ENCODE measurements at places on chromosomes 11 and 22.
A peak's percentile ranks its signal among the peaks of the same experiment; 100 is the strongest.

GRCh38 chr22:38879108-38879729 lies 7.2 kb upstream of the CBX6 start:
- DNase-seq: peak; percentile 57
- no peak overlapping the region for H3K4me3 ChIP-seq
- peak overlapping the region; percentile 87 for H3K27ac ChIP-seq
- no peaks in the 10 kb centered on the region for H3K36me3 ChIP-seq
- no peaks in the 10 kb centered on the region for H3K4me1 ChIP-seq

- no peak for DNase-seq
- H3K27ac ChIP-seq: no peak overlapping the region
- peaks cover 16% of the 10 kb centered on the region for H3K4me1 ChIP-seq
Measured at GRCh38 chr22:41862160-41862529, 29.2 kb downstream of the SREBF2 start.

- no peak for DNase-seq
- no peaks in the 10 kb centered on the region for H3K27me3 ChIP-seq
- H3K36me3 ChIP-seq: no peaks in the 10 kb centered on the region
- H3K4me1 ChIP-seq: peaks cover 33% of the 10 kb centered on the region
Measured at GRCh38 chr11:93536101-93536861, 6.9 kb downstream of the SMCO4 start.

- peak within 1 kb of the TSS; percentile 64 for H3K4me3 ChIP-seq
- no peaks in the 10 kb centered on the region for H3K36me3 ChIP-seq
- no peaks in the 10 kb centered on the region for H3K4me1 ChIP-seq
- DNase-seq: peak; percentile 95
- H3K27me3 ChIP-seq: no peaks in the 10 kb centered on the region
Measured at GRCh38 chr11:57761301-57762234, at the start of gene CTNND1. TSS of gene CTNND1 (plus strand) at chr11:57761802. CDS start at chr11:57791479, 29,677 bp downstream.

- H3K4me3 ChIP-seq: no peak overlapping the region
- no peaks in the 10 kb centered on the region for H3K4me1 ChIP-seq
- no peaks in the 10 kb centered on the region for H3K36me3 ChIP-seq
- no peak overlapping the region for H3K27ac ChIP-seq
- H3K27me3 ChIP-seq: peaks cover 77% of the 10 kb centered on the region
Measured at GRCh38 chr11:2525941-2526807, 81.4 kb downstream of the KCNQ1 start.

GRCh38 chr11:73217131-73217809 lies 811 bp upstream of the P2RY2 start:
- H3K4me1 ChIP-seq: peaks cover 9% of the 10 kb centered on the region
- H3K27ac ChIP-seq: no peak overlapping the region
- H3K27me3 ChIP-seq: no peaks in the 10 kb centered on the region

DNA sequence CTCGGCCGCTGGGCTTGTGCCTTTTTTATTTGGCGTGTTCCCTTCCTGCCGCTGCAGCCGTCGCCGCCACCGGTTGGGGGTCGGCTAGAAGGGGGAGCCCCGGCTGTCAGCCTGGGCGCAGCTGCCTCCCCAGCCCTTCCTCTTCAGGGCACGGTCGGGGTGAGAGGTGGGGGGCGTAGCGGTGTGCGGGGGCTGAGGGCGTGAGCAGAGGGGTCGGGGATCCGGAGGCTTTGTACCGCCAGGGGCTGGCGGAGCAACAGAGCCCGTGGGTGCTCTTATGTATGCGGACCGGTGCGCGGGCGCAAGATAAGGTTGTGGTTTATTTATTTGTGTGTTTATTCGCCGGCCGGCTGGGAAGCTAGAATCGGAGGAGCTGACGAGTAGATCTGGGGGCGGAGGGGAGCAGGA lies 477 bp downstream of the ZBTB16 start:
- H3K27ac ChIP-seq: peak overlapping the region; percentile 98
- H3K4me1 ChIP-seq: no peaks in the 10 kb centered on the region
- H3K36me3 ChIP-seq: peaks cover 46% of the 10 kb centered on the region
- DNase-seq: no peak
- peak overlapping the region; percentile 94 for H3K4me3 ChIP-seq

GRCh38 chr11:6660712-6661111 lies 5.1 kb upstream of the DCHS1 start:
- H3K4me1 ChIP-seq: peaks cover 29% of the 10 kb centered on the region
- H3K4me3 ChIP-seq: no peak overlapping the region
- no peak for DNase-seq
- H3K27ac ChIP-seq: no peak overlapping the region
- H3K36me3 ChIP-seq: no peaks in the 10 kb centered on the region

DNA sequence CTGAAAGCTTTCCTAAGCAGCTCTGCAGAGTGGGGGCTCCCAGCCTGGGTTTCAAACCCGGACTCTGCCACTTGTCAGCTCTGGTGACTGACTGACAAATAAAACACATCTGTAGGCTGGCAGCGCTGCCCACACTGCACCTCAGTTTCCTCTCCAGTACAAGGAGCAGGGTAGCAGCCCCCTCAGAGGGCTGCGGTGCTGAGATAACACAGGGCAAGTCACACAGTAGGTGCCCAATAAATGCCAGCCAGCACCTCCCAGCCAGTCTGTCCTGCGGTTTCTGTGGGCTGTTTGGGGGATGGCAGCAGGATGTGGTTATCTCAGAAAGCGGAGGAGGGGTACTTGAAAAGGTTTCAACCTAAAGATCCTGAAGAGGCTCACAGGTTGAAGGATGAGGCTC lies 1.5 kb downstream of the SYT12 start:
- H3K4me3 ChIP-seq: no peak overlapping the region
- peaks cover 12% of the 10 kb centered on the region for H3K4me1 ChIP-seq

DNA sequence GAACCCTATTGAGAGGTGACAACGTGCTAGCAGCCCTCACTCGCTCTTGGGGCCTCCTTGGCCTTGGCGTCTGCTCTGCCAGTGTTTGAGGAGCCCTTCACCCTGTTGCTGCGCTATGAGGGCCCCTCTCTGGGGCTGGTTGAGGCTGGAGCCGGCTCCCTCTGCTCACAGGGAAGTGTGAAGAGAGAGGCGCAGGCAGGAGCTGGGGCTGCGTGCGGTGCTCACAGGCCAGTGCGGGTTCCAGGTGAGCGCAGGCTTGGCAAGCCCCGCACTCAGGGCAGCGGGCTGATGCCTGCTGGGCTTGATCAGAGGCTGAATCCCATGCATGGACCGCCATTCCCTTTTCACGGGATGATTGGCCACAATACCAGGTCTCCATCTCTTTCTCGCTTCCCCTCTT lies 90.7 kb downstream of the DLG2 start:
- H3K4me1 ChIP-seq: no peaks in the 10 kb centered on the region
- DNase-seq: no peak
- peaks cover 9% of the 10 kb centered on the region for H3K36me3 ChIP-seq
- H3K27me3 ChIP-seq: no peaks in the 10 kb centered on the region

GRCh38 chr22:35192129-35192918 lies 65.0 kb upstream of the HMGXB4 start:
- H3K4me3 ChIP-seq: no peak overlapping the region
- no peaks in the 10 kb centered on the region for H3K4me1 ChIP-seq
- no peaks in the 10 kb centered on the region for H3K36me3 ChIP-seq
- no peak overlapping the region for H3K27ac ChIP-seq
- DNase-seq: no peak

- no peak for DNase-seq
- H3K4me1 ChIP-seq: no peaks in the 10 kb centered on the region
- no peaks in the 10 kb centered on the region for H3K27me3 ChIP-seq
- no peak overlapping the region for H3K4me3 ChIP-seq
- no peaks in the 10 kb centered on the region for H3K36me3 ChIP-seq
Measured at GRCh38 chr11:120694726-120695125, 183.2 kb downstream of the GRIK4 start.

DNA sequence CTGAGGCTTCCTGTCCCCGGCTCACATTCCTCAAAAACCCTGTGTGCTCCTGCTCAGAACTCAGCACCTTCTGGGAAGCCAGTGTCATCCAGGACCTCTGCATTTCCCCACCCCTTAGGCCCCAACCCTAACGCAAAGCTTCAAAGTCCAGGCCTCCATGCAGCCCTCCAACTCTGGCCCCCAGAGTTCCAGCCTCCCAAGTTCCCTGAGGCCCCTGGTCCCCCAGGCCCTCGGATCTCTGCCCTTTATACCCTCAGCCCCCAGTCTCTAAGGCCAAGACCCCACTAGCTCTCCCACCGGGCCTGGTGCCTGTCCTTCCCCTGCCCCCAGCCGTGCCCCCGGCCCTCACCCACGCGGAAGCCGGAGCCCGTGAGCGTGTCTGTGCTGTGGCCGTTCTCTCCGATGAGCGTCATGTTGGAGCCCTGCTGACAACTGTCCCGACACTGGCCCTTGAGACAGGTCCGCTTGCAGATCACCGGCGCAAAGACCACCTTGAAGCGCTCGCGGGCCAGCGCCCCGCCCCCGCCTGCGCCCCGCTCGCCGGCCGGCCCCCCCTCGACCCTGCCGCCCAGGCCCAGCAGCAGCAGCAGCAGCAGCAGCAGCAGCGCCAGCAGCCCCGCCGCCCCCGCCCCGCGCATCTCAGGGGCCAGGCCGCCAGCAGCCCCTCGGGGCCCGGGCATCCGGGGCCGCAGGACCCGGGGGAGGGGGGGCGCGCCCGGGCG lies 718 bp downstream of the LTBP3 start:
- no peaks in the 10 kb centered on the region for H3K27me3 ChIP-seq
- peak; percentile 74 for DNase-seq
- H3K27ac ChIP-seq: peak overlapping the region; percentile 98
- peaks cover 9% of the 10 kb centered on the region for H3K4me1 ChIP-seq

GRCh38 chr11:29018631-29019030 lies 910.4 kb downstream of the METTL15 start:
- no peak overlapping the region for H3K27ac ChIP-seq
- no peak for DNase-seq
- H3K4me3 ChIP-seq: no peak overlapping the region
- H3K4me1 ChIP-seq: no peaks in the 10 kb centered on the region
- no peaks in the 10 kb centered on the region for H3K36me3 ChIP-seq
- H3K27me3 ChIP-seq: no peaks in the 10 kb centered on the region

- DNase-seq: no peak
- H3K27ac ChIP-seq: no peak overlapping the region
- no peaks in the 10 kb centered on the region for H3K36me3 ChIP-seq
Measured at GRCh38 chr11:31387379-31387778, 17.7 kb downstream of the DNAJC24 start.

GRCh38 chr11:11291041-11292015 lies 61.7 kb downstream of the CSNK2A3 start:
- H3K27ac ChIP-seq: no peak overlapping the region
- no peaks in the 10 kb centered on the region for H3K4me1 ChIP-seq
- DNase-seq: no peak
- no peaks in the 10 kb centered on the region for H3K27me3 ChIP-seq
- H3K4me3 ChIP-seq: no peak overlapping the region
- H3K36me3 ChIP-seq: no peaks in the 10 kb centered on the region

GRCh38 chr22:41672780-41673509 lies 15.7 kb downstream of the SNU13 start:
- no peak for DNase-seq
- peaks cover 13% of the 10 kb centered on the region for H3K36me3 ChIP-seq
- H3K4me1 ChIP-seq: no peaks in the 10 kb centered on the region
- H3K27ac ChIP-seq: no peak overlapping the region

DNA sequence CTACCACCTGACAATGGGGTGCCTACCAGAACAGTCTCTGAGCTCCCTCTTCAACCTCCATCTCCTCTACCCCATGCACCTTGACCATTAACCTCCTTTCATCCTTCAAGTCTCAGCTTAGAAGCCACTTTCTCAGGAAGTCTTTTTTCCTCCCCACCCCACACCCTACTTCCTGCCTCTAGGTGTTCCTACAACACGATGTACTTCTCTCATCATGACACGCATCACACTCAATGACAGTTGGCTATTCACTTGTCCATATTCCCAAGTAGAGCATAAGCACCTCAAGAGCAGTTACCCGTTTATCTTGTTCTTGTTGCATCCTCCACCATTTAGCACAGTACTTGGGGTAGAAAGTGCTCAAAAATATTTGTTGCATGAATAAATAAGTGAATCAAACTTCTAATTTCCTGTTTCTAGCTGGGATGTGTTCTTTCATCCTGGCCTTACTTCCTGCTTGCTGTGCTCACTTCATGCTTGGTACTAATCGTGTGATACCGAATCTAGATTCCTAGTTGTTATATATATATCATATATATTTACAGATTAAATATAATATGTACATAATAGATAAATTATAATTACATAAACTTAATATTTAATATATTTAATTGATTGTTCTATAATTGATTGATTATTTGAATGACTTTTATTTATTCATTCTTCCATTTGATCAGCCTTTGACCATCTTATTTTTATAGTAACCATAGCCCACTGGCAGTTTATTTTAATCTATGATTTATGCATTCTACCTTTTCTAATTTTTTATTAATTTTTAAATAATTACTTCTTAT lies 177.5 kb upstream of the TMEM45B start:
- no peak for DNase-seq
- no peaks in the 10 kb centered on the region for H3K27me3 ChIP-seq
- no peak overlapping the region for H3K27ac ChIP-seq
- no peak overlapping the region for H3K4me3 ChIP-seq
- H3K4me1 ChIP-seq: no peaks in the 10 kb centered on the region

GRCh38 chr11:82756765-82757639 lies 23.3 kb upstream of the FAM181B start:
- no peak for DNase-seq
- no peaks in the 10 kb centered on the region for H3K36me3 ChIP-seq
- H3K4me3 ChIP-seq: no peak overlapping the region
- no peak overlapping the region for H3K27ac ChIP-seq

- H3K27me3 ChIP-seq: no peaks in the 10 kb centered on the region
- DNase-seq: no peak
Measured at GRCh38 chr11:19753451-19754106, 40.9 kb downstream of the NAV2 start.
